Activated CD4-positive, alpha-beta T cell treated with anti-CD3 and anti-CD28 coated beads for 1 hour (primary cell): ENCODE measurements at places on chromosomes 3 and 15.

DNA sequence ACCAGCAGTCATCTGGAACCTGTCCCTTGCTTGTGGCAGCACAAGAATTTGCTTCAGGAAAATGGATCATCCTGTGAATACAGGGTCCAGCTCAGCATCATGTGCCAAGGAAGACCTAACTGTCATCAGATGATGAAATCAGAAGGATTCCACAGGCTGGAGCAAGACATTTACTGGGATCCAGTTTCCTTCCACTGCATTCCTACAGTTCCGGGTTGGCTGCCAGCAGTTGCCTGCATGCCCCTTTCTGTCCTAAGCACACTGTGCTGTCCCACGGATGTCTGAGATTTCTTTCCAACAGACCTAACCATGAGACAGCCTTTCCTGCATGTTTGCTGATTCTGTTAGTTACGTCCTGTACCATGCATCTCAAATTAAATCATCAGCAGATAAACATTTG, 140.7 kb downstream of the IMPG2 start:
- no peak for DNase-seq

GRCh38 chr3:17357035-17357710, 385.3 kb downstream of the TBC1D5 start:
- no peak for DNase-seq

GRCh38 chr15:54101664-54102270, 123.5 kb downstream of the UNC13C start:
- DNase-seq: no peak

GRCh38 chr15:68354268-68354667, 76.7 kb downstream of the FEM1B start:
- DNase-seq: no peak

DNA sequence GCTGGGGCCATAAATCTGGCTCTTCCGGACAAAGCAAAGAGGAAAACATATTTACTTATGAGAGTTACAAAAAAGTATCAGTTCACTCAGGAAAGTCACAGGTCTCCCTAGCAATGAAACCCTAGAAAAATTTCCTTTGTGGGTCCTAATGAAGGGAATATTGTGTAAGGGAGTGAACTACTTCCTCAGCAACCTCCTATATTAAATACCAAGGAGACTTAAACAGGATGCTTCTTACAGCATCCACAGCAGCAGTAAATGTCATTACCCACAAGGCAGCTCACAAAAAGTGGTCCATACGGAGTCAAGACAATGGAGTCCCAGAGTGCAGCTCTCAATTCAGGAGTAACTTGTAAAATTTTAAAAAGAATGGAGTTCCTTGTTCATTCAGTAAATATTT, 14.9 kb upstream of the SLC24A5 start:
- DNase-seq: no peak

DNA sequence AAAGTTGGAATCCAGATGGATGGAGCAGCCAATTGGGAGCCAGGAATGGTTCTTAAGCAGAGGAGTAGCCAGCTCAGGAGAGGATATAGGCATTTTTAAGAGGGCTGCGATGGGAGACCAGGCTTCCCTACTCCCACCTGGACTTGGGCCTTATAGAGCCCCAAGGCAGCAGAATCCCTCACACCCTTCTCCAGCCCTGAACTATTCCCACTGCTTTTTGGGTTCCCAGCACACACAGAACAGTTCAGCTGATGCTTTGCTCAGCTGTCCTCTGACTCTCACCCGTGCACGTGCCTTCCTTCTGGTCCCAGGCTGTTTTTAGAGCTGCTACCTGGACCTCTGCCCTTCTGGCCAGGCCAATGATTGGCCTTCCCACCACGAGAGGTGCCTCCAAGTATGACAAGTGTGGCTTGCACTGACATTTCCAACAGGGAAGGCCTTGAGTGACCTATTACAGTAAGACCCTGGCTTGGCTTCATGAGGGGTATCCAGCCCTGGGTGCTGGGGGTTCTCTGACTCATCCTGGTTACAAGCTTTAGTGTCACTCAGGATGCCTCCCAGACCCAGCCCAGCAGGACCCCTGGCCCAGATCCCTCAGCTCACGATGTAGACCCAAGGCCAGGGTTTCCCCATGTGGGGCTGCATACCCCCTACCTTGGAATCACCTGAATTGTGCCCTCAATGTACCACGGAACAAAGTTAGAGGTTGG, 25.2 kb downstream of the NOX5 start:
- no peak for DNase-seq

DNA sequence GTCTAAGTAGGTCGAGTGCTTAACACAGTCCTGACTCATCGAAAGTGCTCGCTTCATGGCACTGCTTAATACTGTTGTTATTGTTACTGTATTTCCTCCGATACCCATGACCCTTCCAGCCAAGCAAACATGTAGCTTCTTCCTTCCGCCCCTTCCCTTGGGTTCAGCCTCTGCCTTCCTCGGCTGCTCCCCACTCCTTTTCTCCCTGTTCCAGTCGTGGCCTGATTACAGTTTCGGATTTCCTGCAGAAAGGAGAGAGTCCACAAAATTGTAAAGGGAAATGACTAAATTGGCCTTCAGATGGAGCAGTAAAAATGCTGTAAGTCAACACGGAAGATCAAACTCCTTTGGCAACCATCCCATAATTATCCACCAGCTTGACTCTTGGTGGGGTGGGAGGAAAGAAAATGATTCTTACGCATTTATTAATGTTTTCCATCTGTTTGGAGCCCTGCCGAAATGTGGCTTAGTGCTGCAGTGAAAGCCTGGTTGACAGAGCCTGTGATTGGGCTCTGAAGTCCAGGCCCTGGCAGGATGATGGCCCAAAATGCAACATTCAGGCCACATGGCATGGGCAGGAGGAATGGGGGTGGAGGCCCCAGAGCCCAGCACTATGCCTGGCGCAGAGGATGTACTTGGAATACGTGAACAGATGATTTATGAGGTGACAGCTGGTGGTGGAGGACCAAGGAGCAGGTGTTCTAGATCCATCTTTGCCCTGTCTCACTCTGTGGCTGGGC, 37.6 kb downstream of the FAM3D start:
- DNase-seq: no peak

DNA sequence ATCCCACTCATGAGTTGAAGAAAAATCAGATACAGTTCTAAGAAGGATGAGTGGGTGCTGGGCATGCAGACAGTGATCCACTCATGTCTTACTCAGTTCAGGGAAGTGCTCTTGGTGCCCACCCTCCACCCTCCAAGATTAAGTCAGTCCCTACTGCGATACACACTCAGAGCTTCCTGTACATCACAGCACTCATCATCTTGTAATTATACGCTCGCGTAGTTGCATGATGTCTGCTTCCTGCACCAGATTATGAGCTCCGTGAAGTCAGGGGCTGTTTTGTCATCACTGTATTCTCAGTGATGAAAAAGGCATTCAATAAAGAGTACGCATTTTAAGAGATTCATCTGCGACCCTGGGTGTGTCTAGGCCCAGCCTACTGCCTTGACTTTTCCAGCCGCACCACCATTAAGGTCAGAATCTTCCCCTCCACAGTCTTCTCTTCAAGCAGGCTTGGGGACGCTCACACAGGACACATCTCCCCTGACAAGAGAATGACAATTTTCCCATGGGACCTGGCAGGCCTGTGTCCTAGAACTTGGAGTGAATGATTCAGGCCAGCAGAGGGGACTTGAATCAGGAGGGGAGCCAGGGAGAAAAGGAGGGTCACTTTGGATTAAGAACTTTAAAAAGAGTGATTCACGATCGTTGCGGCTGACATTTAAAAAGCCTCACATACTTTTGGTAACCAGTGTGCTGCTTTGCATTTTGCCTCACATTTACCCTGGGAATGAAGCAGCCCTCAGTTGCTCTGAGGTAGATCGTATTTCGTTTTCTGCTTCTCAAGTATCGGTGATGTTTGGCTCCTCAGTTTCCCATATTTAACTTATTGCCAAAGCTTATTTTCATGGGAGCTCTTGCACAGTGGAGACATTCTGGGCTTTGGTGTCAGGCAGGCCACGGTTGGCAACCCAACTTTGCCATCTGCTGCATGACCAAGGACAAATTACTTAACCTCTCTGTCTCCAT, 7.9 kb upstream of the PDE8A start:
- no peak for DNase-seq

DNA sequence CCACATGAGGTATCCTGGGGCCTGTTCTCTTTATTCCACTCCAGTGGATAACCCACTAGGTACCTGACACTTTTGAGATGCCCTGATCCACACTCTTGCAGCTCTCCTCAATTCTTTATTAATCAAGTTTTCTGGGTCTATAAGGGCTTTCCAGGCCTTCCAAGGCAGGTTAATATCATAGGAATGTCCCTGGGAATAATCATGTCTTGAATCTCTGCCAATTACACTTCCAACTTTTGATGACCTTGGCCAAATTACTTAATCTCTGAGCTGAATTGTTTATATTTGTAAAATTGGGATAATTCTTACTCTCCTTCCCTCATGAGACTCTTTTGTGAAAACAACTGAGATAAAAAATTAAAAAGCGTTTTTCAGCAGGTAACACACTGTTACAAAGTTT, 881.7 kb downstream of the MCTP2 start:
- no peak for DNase-seq

GRCh38 chr15:90037961-90038631, 37.0 kb downstream of the ZNF710 start:
- DNase-seq: no peak

- DNase-seq: no peak
Measured at GRCh38 chr15:74007820-74008371, 13.4 kb downstream of the PML start.

DNA sequence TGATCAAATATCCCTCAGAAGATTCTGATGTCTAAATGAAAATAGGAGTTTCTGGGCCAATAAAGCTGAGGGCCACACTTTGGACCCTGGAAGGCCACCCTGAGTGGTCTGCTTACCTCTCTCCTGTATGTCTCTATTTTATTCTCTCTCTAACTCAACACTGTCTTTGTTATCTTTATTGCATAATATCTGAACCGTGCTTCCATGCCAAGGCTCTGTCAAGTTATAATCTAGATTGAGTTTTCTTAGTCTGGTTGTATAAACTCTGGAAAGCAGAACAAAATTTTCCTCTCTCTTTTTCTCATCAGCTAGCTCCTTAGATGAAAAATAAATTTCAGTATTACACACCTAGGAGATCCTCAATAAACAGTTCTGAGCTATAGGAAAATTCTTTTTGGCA, 36.2 kb upstream of the ACTL6A start:
- no peak for DNase-seq

DNA sequence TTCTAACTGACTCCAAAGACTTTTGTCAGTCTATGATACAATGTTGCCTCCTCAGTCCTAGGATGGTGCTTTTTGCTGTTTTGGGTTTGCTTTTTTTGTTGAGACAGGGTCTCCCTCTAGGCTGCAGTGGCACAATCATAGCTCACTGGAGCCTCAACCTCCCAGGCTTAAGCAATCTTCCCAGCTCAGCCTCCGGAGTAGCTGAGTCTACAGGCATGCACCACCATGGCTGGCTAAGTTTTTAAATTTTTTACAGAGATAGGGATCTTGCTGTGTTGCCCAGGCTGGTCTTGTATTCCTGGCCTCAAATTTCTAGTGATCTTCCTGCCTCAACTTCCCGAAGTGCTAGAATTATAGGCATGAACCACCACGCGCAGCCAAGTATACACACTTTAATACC, 22.5 kb downstream of the RUBCN start:
- no peak for DNase-seq

GRCh38 chr3:42647821-42648459, 5.6 kb upstream of the ZBTB47 start:
- no peak for DNase-seq

DNA sequence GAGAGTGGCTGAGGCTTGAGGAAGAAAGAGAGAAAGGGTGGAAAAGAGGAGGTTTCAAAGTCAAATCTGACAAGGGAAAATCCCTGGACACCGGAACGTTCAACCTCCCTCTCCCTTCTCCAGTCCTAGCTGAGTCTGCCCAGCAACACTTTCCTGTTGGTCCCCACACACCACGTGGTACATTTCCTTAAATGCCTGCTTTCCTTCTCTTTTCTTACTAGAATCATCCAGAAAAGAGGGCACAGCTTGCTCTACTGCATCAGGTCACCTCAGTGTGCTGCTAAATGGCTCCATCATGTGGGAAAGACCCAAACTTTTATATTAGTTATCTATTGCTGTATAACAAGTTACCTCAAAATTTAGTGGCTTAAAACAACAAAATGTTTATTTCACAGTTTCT, 181.2 kb downstream of the NECTIN3 start:
- no peak for DNase-seq

- DNase-seq: no peak
Measured at GRCh38 chr15:48868023-48868422, 9.9 kb upstream of the EID1 start.

DNA sequence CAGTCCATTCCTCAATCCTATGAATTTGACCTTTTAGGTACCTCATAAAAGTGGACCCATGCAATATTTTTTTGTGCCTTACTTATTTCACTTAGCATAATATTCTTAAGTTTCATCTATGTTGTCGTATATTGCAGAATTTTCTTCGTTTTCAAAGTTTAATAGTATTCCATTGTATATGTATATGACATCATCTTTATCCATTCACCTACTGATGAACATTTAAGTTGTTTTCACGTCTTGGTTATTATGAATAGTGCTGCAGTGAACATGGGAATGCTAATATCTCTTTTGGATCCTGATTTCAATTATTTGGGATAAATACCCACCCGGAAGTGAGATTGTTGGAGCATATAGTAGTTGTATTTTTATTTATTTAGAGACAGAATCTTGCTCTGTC, 65.1 kb downstream of the AP4E1 start:
- no peak for DNase-seq

DNA sequence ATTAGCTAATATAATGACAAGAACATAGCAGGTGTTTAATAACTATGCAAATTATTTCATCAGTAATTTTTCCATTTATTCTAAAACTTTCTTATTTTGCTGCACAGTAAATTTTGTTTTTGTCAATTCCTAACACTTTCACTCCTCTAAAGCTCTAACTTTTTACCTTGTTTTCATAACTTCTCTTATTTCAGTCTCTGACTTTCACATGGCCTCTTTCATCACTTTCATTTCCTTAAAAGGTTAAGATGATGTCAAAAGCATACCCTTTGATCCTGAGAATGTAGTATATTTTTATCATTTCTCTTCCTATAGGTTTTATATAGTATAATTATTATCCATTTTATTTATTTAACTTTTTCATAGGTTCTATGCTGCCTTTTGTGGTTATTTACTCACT, 1325.8 kb upstream of the ALCAM start:
- DNase-seq: no peak

DNA sequence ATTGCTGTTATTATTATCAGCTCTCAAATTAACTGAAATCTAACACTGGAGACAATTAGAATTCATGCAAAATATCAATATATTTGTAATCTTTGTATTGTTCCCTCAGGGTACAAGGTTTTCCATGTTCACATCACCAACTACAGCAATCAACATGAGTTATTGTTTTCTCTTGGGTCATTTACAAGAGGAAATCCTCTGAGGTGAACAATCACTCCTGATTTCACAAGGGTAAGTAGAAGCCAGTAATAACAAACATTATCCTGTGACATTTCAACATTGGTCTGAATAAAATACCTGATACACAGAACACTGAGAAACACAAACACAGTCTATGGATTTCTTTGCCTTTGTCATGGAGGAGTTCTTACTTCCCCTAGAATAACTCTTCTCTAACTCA, 174.0 kb downstream of the SUCNR1 start:
- no peak for DNase-seq
